Stimulated activated CD4-positive, alpha-beta T cell treated with anti-CD3 and anti-CD28 coated beads, Interleukin-15, amount 100 ng/mL, for 1 hour (primary cell): ENCODE measurements at places on chromosomes 6 and 20.
A peak's percentile ranks its signal among the peaks of the same experiment; 100 is the strongest.

DNA sequence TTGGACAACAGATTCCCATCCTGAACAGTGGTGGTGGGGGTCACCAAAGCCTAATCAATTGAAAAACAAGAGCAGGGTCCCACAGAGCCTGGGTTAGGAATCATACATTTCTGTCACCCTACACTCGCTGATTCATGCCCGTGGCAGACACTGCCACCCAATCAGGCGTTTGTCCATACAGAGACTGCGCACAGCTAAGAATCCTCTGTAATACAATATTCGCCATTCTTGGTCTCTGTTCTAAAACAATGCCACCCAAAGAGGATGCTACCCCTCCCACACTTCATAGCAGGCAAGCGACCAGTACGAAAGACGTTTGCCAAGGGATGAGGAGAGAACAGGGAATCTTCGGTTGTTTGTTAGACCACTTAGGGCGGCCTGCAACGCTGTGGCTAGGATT, 28.1 kb upstream of the SLC22A23 start:
- DNase-seq: no peak

DNA sequence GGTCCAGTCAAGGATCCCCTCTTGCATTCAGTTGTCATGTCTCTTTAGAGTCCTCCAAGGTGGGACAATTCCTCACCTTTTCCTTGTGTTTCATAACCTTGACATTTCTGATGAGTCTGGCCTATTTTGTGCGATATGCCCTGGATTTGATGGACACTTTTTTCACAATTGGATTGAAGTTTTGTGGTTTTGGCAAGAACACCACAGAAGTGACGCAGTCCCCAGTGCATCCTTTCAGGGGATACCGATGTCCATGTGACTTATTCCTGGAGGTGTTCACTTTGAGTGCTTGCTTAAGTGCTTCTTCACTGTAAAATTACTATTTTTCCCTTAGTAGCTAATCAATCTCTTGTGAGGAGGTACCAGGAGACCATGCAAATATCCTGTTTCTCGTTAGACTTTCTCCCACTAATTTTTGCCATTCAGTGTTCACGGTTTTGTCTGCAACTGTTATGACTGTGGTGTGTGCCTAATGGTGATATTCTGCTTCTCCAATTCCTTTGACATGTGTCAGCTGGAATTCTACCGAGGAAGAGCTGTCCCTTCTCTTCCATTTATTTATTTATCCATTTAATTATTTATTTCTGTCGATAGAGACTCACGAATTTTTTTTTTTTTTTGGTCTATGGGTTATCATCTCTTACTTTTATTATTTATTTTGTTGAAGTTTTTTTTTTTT, 30.8 kb downstream of the BPIFB4 start:
- DNase-seq: no peak

DNA sequence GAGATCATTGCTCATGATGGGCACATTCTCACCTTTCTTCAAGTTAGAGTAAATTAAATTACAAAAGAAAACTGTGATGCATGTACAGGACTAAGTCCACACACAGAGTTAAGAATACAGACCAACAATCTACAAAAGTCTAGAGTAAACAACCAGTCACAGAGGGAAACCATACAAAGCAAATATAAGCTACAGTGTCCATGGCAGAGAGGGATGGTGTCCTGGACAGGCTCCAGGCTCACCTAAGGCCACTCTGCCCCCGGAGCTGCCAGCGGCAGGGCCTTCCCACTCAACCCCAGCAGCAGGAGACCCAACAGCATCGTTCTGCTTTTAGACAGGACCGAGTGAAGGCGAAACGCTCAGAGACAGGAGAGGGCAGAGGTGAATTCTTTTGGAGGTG, 16.0 kb downstream of the PDE10A start:
- DNase-seq: no peak

DNA sequence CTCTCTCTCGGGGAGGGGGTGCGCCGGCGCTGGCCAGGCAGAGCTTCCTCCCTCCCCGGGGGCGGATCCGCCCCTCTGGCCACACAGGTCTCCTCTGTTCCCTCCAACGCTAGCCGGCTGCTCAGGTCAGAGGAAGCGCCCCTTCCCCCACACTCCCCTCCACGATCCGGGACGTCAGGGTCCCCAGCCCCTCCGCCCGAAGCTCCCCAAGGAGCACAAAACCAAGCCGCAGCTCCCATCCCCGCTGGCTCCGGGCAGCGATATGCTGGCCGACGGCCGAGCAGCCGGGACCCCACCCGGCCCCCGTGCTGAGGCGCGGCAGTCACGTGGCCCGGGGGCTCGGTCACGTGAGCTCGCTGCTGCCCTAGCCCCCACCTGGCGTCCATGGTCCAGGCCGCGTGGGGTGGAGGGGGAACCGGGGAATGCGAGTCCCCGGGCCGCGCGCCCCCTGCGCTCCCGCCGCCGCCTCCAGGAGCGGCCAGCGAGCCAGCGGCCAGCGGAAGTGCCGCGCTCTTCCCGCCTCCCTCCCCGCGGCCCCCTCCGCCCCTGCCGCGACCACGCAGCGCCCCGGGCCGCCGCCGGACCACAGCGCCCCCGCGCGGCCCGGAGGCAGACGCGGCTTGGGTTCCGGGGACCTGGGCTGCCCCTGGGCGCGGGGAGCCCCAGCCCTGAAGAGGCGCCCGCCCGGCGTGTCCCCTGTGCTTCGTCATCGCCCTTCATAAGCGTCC, at the start of gene SLC35B2:
TSS of gene SLC35B2 (minus strand) at position 504 of the 728 bp plus-strand sequence. CDS start at position 386, 118 bp downstream.
- DNase-seq: peak; percentile 49

DNA sequence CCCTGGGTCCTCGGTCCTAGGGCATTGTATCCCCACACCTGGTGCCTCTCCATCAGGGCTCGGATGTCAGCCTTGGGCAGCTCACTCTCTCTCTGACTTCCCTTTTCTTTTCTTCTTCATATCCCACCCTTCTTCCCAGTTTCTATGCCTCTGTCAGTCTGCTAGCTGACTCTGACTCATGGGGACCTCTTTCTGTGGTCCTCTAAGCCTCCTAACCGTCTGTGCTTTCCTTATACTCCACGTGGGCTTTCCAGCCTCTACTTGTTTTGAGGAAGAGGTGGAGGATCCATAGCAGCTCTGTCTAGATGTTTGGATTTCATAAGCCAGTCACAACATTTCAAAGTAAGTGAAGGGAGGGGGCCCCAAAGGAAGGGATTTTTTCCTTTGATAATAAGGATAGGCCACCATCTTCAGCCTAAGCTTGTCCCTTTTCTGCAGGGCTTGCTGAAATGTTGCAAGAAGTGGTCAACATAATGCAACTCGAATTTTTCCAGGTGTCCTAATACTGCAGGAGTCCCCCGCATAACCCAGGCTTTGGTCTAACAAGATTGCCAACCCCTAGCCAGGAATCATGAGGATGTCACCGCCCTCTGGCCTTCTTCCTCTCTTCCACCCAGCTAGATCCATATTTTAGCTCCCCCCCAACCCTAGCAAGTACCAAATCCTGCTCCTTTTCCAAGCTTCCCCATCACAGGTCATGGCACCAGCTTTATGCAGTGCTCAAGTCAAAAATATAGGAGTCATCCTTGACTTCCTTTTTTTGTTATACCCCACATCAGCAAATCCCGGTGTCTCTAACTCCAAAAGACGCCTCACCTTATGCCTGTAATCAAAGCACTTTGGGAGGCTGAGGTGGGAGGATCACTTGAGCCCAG, 8.7 kb upstream of the PLTP start:
- DNase-seq: no peak

GRCh38 chr6:161094955-161095354, 103.4 kb downstream of the MAP3K4 start:
- DNase-seq: no peak

- DNase-seq: no peak
These were observed 18.6 kb downstream of the MYH7B start for GRCh38 chr20:34974246-34974645.

DNA sequence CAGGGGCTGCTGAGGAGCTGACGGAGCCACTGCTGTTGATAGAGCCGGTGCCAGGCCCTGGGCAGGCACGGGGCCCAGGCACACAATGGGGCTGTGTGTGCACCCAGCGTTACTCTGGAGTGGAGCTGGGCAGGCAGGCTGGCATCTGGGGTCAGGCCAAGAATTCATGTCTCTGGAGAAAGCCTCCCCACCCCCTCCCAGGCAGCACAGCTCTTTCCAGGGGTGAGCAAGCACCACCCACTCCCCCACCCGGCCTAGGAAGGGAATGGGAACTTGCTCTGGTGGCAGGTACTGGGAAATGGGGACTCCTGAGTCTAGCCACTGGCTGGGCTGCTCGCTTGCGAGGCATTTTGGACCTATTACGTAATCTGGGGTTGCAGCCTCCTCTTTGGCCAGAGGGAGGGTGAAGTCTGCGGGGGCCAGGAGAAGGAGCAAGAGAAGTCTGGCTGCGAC, 22.7 kb downstream of the TFEB start:
- no peak for DNase-seq

DNA sequence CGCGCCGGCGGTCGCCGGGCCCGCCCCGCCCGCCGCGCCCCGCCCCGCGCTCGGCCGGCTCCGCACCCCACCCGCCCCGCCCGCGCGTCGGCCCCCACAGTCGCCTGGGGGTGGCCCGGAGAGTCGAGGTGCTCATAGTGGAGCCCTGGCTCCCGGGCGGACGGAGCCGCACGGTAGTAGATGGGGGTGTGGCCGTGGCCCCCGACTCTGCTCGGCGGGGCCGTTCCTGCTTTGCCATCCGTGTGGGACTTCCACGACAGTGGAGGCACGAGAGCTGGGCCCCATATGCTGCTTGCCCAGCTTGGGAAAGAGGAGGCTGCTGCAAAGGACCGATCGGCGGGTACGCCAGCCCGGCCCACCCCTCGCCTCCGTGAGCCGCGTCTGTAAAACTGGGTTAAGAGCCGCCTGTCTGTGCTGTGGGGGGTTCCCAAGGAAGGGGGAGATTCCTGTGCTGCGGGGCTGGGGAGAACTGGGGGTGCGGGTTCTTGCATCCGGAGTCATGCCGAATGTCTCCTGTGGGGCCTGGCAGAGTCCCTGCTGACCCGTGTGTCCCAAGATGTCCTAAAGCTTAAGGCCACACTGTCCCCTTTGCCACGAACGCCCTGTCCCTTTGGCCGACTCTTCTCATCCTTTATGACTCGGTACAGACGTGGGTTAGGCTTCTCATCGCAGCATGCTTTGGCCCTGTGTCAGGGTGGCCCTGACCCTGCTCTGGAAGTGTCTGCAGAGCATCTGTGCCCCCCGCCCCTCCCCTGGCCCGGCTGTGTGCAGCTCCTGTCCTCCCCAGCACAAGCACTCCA, at the start of gene OPRL1:
TSS of gene OPRL1 (plus strand) at position 70 of the 800 bp plus-strand sequence. CDS start 12,639 bp downstream, outside the sequence.
- no peak for DNase-seq

GRCh38 chr6:156905801-156906200, 128.6 kb downstream of the ARID1B start:
- no peak for DNase-seq

- no peak for DNase-seq
These were observed 541.1 kb downstream of the HAO1 start for GRCh38 chr20:7399114-7399513.

GRCh38 chr20:61733891-61734732, 331.6 kb downstream of the TAF4 start:
- no peak for DNase-seq

- DNase-seq: no peak
These were observed 1297.5 kb upstream of the CITED2 start for GRCh38 chr6:140671926-140672325.
